ENCODE measurements at places on chromosomes 4 and X.

DNA sequence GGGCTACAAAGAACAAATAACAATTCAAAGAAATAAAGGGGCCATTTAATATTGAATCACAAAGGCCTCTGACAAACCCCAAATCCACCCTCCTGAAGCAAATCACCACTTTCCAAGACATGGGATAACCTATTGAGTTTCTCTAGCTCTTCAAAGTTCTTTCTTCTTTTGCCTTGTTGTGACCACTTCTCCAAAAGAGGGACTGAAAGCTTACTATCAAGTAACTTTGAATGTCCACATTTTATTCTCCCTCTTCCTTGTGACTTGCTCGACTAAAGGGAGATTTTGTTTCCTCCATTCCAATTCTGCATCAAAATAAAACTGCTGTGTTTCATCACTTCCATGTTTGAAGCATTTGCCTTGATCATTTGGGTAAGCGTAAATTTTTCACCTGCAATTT lies 166.6 kb upstream of the SLC7A11 start:
- DNase-seq, result no peak

DNA sequence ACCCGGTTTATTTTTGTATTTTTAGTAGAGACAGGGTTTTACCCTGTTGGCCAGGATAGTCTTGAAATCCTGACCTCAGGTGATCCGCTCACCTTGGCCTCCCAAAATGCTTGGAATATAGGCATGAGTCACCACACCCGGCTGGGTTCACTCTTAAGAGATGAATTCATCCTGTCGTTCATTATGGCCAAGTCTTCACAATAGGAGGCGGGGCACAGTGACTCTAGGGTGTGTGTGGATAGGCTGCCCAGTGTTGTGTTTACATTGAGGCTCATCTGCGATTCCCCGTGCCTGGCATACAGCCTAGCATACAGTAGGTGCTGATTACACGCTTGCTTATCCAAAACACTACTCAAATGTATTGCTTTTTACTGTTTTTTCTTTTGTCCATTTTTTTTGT lies 41.3 kb upstream of the IGFBP7 start:
- DNase-seq, result no peak

DNA sequence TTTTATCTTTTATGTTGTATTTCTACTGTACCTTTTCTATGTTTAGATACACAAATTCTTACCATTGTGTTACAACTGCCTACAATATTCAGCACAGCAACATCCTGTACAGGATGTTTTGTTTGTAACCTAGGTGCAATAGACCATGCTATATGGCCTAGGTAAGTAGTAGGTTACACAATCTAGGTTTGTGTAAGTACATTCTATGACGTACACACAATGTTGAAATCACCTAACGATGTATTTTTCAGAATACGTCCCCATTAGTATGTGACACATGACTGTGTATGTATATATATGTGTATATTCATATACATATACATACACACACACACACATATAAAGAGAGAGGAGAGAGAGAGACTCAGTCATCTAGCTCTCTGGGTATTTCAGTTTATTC lies 103.5 kb downstream of the CLNK start:
- DNase-seq, result no peak

DNA sequence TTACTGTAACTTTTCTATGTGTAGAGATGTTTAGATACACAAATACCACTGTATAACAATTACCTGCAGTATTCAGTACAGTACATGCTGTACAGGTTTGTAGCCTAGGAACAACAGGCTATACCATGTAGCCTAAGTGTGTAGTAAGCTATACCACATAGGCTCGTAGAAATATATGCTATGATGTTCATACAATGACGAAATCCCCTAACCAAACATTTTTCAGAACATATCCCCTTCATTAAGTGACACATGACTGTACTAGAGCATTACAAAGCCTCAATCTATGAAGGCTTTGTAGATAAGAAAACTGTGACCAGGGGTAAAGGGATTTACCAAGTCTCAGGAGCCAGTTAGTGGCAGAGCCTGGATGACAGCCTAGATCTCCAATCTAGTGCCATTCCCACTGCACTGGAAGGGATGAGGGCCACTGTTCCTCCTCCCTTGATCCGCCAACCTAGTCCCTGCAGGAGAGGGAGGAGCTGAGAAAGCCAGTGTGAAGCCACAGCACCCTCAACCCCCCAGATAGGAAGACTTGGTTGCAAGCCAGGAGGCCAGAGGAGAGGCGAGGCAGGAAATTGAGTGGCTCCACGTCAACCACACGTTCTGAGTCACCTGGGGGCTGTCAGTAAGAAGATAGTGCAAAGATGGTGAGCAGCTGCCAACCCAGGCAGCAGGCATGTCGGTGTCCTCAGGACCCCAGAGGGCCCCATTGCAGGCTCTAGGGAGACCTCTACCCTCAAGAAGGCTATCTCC lies 227.7 kb downstream of the BCOR start:
- peak; percentile 68 for DNase-seq

GRCh38 chr4:23234018-23234417 lies 541.3 kb downstream of the GBA3 start:
- no peak for DNase-seq

GRCh38 chr4:82710197-82710929 lies 88.2 kb downstream of the SCD5 start:
- DNase-seq, result no peak

DNA sequence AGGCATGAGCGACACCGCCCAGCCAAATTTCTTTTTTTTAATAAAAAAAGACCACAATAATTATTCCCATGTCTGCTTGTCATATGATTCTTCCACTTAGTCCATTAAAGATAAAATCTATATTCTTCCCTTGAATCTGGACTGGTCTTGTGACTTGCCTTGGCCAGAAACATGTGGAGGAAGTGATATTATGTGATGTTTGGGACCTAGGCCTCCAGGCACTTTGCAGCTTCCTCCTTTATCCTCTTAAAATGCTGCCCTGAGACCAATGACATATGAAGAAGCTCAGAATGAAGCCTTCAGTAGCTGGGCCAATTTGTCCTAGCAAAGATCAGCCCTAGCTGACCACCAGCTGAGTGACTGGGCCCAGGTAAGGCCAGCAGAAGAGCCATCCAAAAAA lies 250.0 kb downstream of the INPP4B start:
- DNase-seq, result no peak

DNA sequence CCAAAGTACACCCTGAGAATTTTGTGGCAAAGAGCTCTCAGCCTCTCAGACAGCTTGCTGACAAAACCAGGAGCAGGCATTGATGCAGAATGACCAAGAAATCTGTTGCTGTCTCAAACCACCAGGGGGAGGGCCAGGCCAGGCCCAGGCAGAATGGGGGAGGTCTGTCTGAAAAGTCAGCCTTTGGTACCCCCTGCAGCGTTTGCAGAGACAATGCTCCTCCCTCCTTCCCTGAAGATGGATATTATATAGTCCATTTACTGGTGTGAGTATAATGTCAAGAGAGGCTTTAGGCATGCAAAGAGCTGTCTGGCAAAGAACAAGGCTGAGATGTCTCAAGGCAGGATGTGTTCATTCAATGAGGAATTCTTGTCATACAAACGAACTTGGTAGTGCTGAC lies 52.9 kb upstream of the TRPC5OS start:
- no peak for DNase-seq

DNA sequence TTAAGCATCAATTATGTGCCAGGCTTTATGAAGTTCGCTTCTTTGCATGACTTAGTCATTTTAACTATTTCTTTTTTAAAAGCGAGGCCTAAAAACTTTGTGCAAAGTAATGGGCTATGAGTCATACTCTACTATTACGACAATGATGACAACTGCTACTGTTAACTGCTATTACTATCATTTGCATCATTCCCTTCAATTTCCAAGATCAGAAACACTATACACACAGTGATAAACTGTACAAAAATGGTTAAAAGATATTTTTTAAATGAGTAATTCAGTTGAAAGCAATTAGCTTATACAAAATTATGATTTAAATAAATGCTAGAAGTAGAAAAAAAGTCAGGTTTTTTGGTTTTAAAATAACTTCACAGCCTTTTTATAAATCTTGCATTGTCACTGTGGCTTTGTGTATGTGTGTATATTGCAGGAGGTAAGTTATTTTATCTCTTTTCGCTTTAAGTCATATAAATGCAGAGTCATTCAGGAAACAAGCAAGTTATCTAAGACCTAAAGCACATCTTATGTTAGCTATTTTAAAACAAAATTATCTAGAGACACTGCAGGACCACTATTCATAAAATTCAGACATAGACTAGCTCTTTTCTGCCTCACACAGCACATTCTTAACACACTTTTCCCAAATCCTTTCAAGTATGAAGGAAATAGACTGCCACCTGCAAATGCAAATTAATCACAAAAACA lies 18.5 kb upstream of the CXCL3 start:
- no peak for DNase-seq

GRCh38 chr4:2424581-2424980 lies 5.8 kb downstream of the CFAP99 start:
- no peak for DNase-seq

GRCh38 chrX:106615041-106615440 lies 3.3 kb downstream of the RADX start:
- DNase-seq, result no peak

DNA sequence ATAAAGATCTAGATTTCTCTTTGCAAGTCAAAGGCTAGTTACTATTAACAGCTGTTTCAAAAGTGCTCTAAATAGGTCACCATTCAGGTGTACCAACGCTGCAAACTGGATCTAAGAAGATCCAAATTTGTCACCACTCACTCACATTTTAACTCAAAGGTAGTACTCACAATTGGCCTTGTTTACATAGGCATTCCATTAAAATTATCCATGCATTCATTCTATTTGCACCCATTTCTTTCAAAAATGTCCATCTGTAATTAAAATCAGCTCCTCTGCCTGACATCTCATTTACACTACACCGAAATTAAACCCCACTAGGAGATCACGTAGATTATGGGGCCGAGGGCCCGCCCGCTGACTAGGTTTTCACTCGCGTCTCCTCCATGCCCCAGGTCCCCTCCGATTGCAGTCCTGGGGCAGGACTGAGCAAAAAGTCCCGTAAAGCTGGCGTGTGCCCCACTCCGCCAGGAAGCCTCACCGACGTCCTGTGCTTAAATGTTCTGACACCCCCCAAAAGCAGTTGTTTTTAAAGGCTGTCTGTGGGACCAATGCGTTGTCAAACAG lies 1.3 kb upstream of the ING2 start:
- DNase-seq, result no peak

DNA sequence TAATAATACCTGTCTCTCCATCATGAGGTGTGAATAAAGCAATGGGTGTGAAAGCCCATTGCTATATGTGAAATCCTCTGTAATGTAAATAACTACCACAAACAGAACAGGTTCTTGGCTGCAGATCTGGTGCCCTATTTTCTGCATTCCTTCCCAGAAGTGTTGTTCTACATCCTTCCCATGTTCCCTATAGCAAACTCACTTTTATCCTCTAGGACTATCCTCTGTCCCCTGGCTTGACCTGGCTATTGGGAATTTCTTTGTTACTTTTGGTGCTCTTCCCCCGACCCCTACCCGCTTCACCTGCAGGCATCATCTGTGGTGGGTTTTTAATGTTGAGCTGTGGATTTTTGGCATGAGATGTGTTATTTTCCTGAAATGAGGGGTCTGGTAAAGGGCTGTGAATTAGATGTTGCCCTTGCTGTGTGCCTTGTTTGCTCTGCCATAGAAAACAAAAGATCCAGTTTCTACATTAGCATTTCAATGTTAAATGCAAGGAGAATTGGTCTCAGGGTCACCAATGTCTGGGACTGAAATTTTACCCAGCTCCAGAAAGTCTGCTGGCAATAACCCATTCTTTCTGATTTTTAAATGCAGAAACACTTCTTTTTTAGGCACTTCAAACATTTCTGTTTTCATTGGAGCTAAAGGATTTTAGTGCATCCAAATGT lies 13.6 kb upstream of the FREM3 start:
- no peak for DNase-seq

DNA sequence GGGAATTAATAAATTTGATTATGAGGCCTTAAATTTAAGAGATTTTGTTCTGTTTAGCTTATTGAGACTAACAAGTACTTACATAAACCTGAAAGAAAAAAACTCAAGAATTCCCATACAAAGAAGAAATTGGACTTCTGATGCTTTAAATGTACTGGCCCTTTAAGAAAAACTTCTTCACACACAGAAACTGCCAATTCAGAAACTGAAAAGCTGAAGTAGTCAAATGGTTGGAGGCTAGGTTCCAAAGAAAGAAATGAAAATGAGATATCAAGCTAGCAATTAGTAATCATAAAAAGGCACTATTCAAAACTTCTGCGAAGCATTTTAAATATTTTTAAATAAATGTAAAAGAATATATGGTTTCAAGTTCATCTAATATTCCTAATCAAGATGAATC lies 151.3 kb downstream of the THOC2 start:
- no peak for DNase-seq

DNA sequence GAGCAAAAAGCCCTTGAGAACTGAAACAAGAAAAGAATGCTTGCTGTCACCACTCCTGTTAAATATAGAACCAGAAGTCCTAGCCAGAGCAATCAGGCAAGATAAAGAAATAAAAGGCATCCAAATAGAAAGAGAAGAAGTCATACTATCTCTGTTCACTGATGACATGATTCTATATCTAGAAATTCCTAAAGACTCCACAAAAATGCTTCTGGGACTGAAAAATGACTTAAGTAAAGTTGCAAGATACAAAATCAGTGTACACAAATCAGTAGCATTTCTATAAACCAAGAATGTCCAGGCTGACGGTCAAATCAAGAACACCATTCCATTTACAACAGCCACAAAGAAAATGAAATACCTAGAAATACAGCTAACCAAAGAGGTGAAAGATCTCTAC lies 552.7 kb upstream of the SLIT2 start:
- no peak for DNase-seq

GRCh38 chrX:152573866-152574265 lies 63.8 kb upstream of the GABRQ start:
- DNase-seq, result no peak

GRCh38 chr4:100489305-100489704 lies 28.5 kb downstream of the EMCN start:
- DNase-seq, result no peak

DNA sequence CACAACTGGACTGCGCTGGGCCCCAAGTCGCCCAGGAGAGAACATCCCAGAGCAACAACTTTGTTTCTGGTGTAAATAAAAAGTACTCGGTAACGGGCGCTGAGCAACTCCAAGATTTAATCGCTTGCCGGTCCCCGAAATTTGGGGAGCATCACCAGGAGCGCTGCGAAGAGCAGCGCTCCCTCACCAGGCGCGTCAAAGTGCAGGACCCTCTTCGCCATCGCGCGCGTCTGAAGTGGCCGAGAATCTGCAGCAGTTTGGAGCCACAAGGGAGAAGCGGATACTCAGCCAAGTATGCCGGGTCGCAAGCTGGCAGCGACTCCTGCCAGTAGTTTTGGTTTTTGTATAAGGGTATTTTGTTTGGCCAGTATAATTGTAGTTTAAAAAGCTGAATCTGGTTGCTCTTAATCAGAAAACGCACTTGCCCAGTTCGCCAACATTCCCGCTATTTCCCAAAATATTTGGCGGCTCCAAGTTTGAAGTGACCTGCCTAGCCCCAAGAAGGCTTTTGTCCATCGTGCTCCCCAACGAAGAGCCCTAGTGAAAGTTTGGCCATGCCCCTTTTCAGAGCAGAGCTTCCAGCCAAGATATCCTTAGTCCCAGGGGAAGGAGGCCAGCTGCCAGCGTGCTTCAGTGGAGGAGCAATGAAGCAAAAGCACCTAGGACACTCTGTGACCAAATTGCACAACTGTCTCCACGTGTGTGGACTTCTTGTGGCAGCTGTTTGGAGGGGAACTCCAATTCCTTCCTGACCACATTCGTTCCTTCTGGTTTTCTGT lies 557 bp upstream of the KDR start:
- no peak for DNase-seq
